ENCODE measurements at places on chromosomes 6 and 20. TPM values are rescaled to one million over a fixed set of nuclear protein-coding genes. Genes with fewer than 3 reads are reported as not detected.

- peak; percentile 60 for DNase-seq
Measured at GRCh38 chr20:40683894-40684268, 5.2 kb downstream of the MAFB start.

GRCh38 chr6:83636800-83637199, 72.1 kb downstream of the SNAP91 start:
- no peak for DNase-seq

DNA sequence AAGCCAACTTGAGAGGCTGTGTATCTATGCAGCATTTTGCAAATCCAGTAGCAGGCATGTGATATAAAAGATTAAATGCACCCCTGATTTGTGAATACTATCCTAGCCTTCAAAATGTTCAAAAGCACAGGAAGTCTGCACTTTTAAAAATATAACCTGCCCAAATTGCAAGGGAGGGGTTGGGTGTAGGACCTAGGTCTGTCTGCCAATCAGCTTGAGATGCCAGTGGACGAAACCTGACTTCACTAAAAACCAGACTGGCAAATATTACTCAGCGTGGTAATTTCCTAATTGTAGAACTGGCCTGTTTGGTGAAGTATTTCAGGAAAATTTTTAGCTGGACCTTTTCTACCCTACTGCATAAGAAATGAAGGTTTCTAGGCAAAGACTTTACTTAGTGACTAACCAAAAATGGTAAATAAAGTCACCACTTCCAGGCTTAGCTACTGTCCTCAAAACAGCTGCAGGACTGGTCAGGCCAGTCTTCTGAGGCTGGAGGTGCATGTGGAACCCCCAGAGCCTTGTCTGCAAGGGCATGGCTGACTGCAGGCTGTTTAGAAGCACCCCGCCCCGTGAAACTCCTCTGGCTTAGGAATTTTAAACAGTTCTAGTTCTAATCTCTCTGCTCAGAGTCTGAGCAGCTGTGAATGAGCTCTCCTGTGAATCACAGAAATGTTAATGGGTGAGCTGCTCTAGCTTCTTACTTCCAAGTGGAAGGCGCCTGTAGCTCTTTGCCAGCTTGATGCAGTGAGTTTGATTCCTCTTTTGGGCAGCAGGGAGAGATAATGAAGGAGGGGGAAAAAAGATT, 104.4 kb upstream of the ESR1 start:
- DNase-seq: no peak

DNA sequence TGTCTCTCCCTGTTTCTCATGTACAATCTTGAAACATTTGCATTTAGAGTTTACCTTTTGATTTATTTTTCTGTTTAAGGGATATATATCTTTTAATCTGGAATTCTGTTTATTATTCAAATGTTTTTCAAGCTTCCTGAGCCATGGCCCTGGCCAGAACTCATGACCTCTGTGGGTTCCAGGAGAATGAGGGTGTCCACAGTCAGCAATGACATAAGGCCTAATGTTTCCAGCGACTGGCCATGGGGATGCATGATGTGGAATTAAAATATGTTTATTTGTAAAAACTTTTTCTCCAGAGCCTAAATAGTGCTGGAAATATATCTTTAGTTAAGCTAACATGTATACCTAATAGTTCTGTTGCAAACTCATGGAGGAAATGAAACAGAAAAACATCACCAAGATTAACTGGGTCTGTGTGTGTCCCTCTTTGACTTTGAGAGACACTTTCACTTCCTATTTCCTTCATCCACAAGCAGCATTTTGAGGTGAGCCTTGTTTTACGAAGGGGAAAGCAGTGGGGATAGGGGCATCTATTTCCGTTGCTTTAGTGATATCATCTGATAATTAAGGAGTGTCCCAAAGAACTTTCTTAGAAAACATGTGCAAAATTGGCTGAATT, 87.6 kb downstream of the SMOC2 start:
- DNase-seq: no peak

DNA sequence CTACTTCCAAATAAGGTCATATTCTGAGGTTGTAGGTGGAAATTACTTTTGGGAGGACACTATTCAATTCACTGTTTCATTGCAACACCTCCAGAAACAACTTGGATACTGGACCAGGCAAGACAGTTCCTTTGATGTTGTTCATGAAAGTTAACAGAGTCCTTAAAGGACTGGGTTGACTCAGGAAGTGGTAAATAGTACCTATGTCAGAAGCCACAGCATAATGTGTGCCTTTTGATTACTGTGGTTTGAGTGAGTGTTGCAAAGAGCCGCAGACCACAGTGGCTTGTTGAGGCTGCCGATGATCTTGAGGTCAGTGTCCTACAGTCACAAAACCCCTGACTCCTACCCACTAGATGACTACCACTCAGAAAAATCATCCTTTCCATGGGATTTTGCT, 10.9 kb downstream of the IL20RA start:
- DNase-seq: no peak

OPRM1 gene
- 0.27 TPM for polyA plus RNA-seq

GRCh38 chr6:143732536-143732935, 54.8 kb downstream of the PHACTR2 start:
- no peak for DNase-seq

TOX2 gene
- polyA plus RNA-seq: 3.3 TPM

IMPG1 gene
- not detected for polyA plus RNA-seq

DNA sequence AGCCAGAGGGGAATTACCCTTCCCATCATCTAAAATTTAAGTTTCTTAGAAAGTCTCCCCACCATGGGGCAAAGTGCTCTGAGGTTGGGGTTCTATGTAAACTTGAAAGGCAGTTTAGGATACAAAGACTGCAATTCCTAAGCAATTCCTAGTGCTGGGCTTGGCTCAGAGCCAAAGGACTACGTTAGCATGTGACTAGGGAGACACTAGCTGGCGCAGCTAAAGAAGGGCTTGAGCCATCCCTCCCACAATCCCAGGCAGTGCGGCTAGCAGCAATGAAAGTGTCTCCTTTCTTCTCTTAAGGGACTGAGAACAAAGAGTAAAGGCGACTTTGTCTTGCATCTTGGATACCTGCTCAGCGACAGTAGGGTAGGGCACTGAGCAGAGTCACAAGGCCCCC, 306.6 kb upstream of the FKBP1C start:
- no peak for DNase-seq

UBE2C gene
- 4.9 TPM for polyA plus RNA-seq

DNA sequence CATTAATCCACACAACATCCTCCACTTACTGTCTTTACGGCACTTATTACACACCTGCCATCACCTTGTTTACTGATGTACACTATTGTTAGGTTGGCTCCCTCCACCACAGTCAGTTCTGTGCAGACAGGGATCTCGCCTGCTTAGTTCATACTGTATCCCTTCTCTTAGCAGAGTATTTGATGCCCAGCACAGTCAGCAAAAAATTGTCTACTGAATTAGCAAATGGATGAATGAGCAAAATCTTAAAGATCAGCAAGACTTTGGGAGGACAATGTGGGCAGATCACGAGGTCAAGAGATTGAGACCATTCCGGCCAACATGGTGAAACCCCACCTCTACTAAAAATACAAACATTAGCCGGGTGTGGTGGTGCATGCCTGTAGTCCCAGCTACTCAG, 109.8 kb upstream of the ATXN1 start:
- DNase-seq: no peak

TMEM244 gene
- polyA plus RNA-seq: not detected

DNA sequence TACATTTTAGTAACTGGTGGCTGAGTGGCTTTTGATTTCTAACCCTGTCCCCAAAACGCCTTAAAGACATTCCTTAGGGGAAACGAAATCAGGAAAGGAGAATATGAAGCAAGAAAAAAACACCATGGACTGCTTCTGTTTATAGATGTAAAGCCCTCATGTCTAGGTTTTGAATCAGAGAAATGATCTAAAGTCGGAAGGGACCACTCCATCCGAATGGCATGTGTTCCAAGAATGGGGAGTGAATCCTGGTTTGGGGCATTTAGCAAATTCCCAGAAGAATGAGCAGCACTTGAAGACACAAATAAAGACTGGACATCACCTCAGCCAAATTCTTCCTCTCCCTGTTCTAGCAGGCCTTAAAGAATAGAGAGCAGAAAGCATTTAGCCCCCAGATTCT, 65.6 kb downstream of the CAP2 start:
- no peak for DNase-seq

GRCh38 chr20:36663031-36663430, 17.0 kb upstream of the SLA2 start:
- no peak for DNase-seq

- no peak for DNase-seq
Measured at GRCh38 chr20:59242714-59243626, 57.4 kb upstream of the EDN3 start.

- DNase-seq: no peak
Measured at GRCh38 chr20:62602550-62602949, 39.8 kb upstream of the SLCO4A1 start.

C6orf132 gene
- 1.4 TPM for polyA plus RNA-seq

THEMIS gene
- polyA plus RNA-seq: 0.07 TPM

HDGFL1 gene
- not detected for polyA plus RNA-seq

GRCh38 chr6:125987026-125987617, 782 bp downstream of the TRMT11 start:
- DNase-seq: no peak

GRCh38 chr20:11851646-11852045, 66.0 kb upstream of the BTBD3 start:
- no peak for DNase-seq

SIRPG gene
- polyA plus RNA-seq: 0.35 TPM

DNA sequence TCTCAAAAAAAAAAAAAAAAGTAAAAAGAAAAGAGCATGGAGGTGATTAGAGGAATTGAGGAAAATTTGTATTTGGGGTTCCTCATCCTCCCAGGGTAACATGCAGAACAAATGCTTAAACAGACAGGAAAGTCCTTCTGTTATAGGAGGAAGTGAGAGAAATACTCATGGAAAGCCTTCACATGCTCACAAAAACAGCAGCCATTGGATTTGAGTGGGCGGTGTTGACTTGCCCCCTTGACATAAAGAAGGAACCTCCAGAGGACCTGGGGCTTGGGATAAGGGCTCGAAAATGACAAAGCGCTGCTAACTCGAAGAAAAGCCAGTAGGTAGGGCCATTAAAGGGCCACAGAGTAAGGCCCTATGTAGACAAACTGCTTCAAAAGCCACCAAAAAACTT, 17.5 kb upstream of the SAMHD1 start:
- no peak for DNase-seq

- DNase-seq: no peak
Measured at GRCh38 chr20:20317195-20317594, 50.7 kb upstream of the INSM1 start.

- DNase-seq: no peak
Measured at GRCh38 chr6:95596021-95596420, 18.7 kb downstream of the MANEA start.

CALHM5 gene
- polyA plus RNA-seq: 0.44 TPM

DNA sequence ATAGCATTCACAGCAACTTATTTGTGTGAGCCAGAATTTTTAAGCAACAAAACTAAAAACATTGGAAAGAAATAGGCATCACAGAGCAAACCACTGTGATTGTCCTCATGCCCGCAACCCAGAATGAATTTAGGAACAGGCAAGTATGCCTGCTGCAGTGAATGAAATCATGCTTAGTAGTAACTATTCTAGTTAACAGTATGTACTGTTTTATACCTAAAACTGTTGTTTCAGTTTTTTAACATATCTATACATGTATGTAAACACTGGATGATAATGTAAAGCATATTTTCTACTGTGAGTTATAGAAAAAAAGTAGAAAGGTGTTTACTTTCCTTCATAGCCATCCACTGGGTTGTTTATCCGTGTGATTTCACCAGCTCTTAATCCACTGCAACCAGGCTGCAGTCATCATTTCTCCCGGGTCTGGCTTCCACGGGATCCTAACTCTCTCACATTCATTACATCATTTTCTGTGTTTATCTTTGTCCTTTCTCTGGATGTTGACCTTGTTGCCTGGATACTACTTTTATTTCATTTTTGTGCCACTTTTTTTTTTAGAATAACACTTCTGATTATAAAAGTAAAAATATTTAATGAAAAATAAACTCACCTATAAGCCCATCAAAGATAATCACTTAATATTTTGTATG, 3.6 kb upstream of the ARFGEF3 start:
- DNase-seq: no peak

DNA sequence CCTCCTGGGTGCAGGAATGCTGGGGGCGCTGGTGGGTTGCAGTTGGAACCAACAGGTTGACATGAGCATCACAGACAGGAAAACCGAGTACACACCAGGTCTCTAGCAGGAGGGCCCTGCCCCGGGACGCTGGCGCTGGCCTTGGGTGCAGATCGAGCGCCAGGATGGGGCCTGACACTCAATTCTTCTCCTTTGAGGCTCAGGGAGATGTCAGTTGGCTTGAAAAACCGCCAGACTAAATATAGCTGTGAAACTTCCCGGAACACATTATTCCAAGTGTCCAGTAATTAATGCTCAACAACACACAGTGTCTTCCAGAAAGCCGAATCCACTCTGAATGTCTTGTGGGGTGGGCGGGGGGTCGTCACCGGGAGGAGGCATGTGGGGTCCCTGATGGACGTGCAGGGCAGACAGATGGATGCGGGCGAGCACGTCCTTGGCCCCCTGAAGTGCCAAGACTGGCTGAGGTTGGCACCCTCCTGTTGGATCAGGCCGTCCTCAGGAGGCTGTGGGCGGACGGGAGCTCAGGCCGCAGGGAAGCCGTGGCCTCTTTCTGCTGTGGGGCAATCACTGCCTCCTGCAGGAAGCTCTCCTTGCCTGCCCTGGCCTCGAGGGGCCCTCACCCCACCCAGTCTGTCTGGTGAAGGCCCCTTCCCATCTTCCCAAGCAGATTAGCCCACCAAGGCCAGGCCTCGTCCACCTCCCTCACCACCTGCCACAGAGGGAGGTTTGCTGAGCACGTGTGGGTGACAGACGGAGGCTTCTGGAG, 19.4 kb upstream of the GATA5 start:
- no peak for DNase-seq

GRCh38 chr6:81748994-81749393, 3.5 kb downstream of the TENT5A start:
- no peak for DNase-seq

- DNase-seq: no peak
Measured at GRCh38 chr20:63178446-63178820, 37.5 kb downstream of the YTHDF1 start.

DNA sequence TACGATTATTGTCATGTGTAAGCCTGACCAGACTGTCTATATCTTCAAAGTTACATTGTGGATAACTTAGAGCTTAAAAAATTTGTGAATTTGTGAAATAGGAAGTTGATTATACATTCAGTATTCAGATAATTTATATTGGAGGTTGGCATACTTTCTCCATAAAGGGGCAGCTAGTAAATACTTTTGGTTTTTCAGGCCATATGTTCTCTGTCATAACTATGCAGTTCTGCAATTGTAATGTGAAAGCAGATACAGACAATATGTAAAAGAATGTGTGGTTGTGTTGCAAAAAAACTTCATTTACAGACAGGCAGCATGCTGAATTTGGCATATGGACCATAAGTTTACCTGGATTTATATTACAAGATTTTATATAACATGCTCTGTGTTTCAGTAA, 29.3 kb downstream of the HSF2 start:
- no peak for DNase-seq

Data from adrenal gland (tissue), 19 donors.